Endothelial cell (in vitro differentiated cells): ENCODE measurements at places on chromosomes 6 and 20.

- DNase-seq = no peak
Measured at GRCh38 chr6:116011520-116011919, 49.2 kb downstream of the FRK start.

DNA sequence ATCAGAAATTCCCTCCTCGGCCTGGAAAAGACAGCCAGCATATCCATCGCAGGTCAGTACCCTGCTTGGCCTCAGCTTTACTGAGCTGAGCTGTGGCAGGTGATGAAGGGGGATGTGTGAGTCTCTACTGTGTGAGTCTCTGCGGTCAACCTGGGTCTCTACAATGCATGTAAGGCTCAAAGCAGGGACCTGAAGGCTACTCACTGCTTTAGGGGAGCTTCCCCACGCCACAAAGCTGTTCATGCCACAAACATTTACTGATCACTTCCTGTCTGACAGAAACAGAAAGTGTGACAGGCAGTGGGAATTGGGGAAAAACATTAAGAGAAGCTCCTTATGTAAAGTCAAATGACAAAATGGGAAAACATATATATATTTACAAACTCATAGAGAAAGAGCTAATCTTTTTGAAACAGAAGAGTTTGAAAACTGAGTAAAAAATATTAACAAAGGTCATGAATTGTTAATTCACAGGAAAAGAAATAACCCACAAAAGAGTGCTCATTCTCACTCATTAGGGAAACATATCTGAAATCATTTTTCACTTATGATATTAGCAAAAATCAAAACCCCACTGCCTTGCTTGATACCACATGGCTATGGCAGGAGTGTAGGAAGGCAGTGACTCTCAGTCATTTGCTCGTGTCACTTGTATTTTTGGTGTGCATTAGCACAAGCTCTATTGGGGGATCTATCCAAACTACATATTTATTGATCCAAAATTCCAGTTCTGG, 5.8 kb downstream of the BTN3A3 start:
- DNase-seq = no peak

GRCh38 chr6:31581434-31582229, 592 bp downstream of the LTB start:
- DNase-seq = no peak

DNA sequence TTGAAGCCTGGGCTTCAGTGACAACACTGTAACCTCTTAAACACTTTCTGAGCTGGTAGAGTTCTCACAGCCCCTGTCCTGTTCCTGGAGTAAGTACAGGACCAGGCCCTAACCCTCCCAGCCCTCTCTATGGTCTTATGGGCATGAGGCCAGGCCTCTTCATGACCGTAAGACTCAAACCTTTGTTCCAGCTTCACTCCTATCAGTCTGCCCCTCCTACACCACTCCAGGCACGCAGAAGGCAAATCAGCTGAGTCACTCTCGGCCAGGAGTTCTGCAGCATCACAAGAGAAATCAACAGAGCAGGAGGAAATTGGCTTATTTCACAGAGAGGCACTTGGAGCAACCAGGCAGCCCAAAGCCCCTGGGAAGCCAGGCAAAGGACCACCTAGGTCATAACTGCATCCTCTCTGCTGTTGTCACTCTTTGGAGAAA, 25.3 kb upstream of the CHD6 start:
- DNase-seq = no peak

- no peak for DNase-seq
Measured at GRCh38 chr20:50969435-50969834, 10.8 kb downstream of the MOCS3 start.

DNA sequence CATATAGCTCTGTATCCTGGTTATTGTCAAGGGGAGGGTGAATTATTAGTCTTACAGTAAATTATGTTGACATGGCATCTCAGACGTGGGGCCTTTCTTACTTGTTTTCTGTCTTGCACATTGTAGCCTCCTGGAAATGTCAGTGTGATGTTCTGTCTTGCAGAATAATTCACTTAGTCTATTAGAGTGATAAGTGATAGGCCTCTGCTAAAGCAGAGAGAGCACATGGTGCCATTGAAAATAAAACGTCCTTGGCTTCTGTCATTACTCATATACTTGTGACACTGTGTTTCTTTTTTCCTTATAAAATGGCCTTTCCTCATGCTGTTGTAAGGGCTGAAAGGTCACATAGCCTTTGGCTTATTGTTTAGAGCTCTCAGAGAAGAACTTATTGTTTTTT, 531.0 kb downstream of the EPM2A start:
- DNase-seq = no peak

- DNase-seq = no peak
Measured at GRCh38 chr20:58610071-58610800, 40.8 kb upstream of the STX16 start.

- DNase-seq = no peak
Measured at GRCh38 chr20:48049641-48050040, 264.4 kb upstream of the SULF2 start.

- DNase-seq = no peak
Measured at GRCh38 chr6:34877869-34878485, 9.9 kb downstream of the TAF11 start.

GRCh38 chr6:80366714-80367113, 260.2 kb downstream of the BCKDHB start:
- DNase-seq = no peak

- DNase-seq = no peak
Measured at GRCh38 chr6:105507811-105508210, 104.9 kb upstream of the PREP start.

GRCh38 chr6:145096846-145097245, 638.5 kb downstream of the EPM2A start:
- no peak for DNase-seq

DNA sequence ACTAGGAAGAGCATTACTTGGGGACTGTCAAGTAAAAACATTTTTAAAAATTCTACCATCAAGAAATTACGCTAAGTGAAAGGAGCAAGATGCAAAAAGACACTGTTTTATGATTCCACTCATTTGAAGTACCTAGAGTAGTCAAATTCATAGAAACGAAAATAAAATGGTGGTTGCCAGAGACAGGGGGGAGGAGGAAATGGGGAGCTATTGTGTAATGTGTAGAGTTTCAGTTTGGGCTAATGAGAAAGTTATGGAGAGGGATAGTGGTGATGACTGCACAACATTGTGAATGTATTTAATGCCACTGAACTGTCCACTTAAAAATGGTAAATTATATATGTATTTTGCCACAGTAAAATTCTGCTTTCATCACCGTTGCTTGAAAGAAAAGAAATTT, 83.8 kb downstream of the UST start:
- DNase-seq = no peak

- no peak for DNase-seq
Measured at GRCh38 chr20:46975976-46976375, 81.3 kb downstream of the EYA2 start.

GRCh38 chr20:7596541-7596940, 343.7 kb downstream of the HAO1 start:
- no peak for DNase-seq

DNA sequence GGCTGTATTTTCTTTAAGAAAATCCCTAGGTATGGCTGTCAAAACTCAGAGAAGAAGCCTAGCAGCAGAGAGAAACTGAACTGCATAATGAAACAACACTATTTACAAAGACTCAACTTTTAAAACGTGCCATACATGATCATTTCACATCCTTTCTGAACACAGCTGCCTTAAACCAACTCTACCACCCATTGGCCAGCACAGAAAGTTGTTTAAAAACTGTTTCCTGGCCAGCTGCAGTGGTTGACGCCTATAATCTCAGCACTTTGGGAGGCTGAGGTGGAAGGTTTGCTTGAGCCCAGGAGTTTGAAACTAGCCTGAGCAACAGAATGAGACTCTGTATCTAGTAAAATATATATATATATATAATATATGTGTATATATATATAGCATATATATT, 336.4 kb upstream of the SOX4 start:
- DNase-seq = no peak

DNA sequence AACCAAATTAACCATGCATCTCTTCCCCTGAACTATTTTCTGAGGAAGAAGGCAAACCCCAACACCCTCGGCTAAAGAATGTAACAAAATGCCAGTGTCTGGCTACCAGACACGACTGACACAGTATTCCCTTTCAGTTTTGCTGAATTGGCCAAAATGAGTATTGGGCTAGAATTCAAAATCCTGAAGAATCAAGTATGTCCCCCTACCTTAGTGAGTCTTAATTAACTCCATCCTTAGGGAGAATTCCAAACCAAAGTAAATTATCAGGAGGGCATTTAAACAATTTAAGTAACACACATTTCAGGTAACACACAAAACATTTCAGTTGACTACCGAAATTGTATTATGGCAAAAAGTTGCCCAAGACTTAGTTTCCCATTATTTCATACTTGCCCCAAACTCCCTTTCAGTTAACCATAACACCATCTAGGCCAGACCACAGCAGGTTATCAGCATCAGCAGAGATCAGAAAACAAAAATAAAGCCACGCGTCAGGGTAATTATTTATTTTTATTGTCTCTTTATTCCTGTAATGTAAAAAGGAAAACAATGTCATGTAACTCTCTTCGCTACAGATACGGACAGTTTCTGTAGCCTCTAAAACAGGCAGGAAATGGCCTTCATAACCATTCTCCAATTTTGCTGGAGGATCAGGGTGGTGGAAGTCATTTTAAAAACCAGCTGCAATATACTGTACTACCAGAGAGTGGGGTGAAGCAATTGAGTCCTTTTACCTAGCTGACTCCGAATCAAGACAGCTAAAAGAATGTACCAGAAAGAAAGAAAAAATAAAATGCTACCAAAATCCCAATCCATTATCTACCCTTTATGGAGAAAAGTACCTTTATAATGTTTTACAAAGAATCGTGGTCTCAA, 1.9 kb downstream of the SNX5 start:
- no peak for DNase-seq

DNA sequence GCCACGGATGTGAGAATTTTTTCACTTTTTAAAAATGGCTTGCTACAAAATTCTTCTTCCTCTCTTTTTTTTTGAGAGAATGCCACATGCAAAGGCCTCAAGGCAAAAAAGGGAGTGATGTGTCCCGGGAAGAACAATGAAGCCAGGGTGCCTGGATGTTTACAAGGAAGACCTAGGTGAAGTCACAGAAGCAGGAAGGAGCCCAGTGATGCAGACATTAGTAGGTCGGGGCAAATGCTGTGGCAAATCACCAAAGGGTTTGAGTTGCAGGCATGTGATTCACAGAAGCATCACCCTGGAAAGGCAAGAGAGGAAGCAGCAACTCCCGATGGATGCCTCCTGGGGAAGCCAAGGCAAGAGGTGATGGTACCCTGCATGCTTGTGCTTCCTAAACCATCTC, 46.8 kb downstream of the FARS2 start:
- no peak for DNase-seq

GRCh38 chr6:169857343-169858292, 106.2 kb downstream of the ERMARD start:
- DNase-seq = no peak

DNA sequence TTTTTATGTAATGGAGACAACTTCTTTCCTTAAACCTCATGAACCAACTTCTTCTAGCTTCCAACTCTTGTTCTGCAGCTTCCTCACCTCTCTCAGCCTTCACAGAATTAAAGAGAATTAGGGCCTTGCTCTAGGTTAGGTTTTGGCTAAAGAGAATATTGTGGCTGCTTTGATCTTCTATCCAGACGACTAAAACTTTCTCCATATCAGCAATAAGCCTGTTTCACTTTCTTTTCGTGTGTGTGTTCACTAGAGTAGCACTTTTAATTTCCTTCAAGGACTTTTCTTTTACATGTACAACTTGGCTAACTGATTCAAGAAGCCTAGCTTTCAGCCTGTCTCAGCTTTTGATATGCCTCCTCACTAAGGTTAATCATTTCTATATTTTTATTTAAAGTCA, 596.1 kb upstream of the NRSN1 start:
- DNase-seq = no peak

GRCh38 chr6:45724027-45724426, 291.6 kb downstream of the CLIC5 start:
- DNase-seq = no peak

DNA sequence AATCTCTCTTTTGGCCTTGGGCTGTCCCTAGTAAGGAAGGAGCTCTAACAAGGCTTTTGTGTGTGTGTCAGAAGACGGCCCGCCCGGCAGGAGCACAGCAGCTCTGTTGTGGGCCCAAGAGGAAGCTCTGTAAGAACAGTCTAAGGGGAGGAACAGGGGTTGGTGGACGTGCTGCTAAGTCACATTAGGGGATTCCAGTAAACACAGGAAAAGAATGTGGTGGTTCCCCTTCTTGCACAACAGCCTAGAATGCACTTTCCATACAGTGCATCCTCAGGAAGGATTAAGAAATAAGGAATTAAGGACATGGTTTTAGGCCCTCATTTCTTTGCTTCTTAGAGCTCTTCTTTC, 114.5 kb downstream of the RNF144B start:
- no peak for DNase-seq

GRCh38 chr20:64255361-64256281, at the start of gene PCMTD2:
TSS of gene PCMTD2 (plus strand) at chr20:64255748. CDS start at chr20:64259966, 4,218 bp downstream.
- peak; percentile 93 for DNase-seq
